GOT3 (cell line): ENCODE measurements at places on chromosomes 1 and 21.

- DNase-seq = no peak
These were observed 1206.0 kb upstream of the TMPRSS15 start for GRCh38 chr21:19609611-19610010.

GRCh38 chr1:152182944-152183361, 23.9 kb upstream of the RPTN start:
- no peak for DNase-seq

- DNase-seq = no peak
These were observed 5.3 kb downstream of the SYTL1 start for GRCh38 chr1:27346991-27347624.

DNA sequence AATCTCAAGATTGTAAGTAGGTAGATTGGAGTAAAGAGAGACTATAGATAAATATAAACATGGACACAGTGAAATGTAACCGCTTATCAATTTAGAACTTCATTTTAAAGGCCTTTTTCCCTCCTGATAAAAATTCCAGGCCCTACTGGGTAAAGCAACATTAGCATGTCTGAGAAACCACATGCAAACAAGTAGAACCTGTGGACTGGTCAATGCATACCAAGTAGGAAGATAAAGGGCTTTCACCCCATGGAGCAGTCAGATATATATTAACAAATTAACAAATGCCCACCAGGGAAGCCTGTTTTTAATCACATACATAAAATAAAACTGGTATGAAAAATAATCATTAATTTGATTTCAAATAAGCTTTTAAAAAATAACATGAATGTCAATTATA, 8.1 kb downstream of the DPH5 start:
- no peak for DNase-seq

DNA sequence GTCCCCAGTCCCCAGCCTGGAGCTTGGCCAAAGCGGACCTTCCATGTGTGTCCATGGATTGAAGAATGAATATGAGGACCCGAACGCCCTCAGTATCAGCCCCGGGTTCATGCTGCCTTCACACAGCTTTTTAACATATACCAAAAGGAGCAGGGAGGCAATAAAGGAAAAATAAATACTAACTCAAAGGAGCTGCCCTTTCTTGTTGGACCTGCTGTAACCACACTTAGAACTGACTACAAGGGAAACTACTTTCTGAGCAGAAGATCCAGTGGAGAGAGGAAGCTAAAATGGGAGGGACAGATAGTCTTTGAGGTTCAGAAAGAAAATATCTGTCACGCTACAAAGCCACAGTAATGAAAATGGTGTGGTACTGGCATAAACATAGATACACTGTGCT, 48.6 kb downstream of the CNN3 start:
- DNase-seq = no peak

DNA sequence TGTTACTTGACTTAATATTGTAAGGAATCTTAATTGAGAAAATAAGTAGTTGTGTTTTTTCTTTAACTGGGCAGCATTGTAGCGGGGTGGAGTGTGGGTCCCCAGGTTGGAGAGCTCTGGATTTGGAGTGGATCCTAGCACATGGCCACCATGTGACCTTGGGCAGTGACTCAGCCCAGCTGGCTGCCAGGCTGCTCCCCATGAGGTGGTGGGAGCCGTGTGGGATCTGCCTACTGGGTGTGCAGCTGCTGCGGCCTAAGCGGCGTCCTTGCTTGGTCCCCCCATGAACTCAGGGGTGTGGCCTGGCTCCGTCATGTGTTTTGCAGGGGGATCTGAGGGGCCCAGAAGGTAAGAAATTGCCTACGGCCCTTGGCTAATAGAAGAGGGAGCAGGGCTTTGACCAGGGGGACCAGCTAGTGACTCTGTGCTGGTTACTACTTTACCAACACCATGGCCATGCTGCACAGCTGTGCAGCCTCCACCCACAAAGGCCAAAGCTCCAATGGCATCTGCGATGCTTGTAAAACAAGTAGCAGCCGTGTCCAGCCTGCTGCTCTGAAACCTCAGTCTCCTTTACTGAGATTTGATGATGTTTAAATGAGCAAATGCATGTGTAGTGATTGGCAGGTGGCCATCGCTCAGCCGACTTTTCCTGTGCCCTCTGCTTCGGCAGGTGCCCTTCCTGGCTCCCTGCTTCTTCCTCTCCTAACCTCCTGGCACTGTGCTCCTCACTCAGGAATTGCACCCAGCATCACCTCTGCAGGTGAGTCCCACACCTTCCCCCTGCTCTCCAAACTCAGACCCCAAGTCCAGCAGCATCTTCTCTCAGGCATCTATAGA, 68.3 kb downstream of the ADARB1 start:
- DNase-seq = no peak

DNA sequence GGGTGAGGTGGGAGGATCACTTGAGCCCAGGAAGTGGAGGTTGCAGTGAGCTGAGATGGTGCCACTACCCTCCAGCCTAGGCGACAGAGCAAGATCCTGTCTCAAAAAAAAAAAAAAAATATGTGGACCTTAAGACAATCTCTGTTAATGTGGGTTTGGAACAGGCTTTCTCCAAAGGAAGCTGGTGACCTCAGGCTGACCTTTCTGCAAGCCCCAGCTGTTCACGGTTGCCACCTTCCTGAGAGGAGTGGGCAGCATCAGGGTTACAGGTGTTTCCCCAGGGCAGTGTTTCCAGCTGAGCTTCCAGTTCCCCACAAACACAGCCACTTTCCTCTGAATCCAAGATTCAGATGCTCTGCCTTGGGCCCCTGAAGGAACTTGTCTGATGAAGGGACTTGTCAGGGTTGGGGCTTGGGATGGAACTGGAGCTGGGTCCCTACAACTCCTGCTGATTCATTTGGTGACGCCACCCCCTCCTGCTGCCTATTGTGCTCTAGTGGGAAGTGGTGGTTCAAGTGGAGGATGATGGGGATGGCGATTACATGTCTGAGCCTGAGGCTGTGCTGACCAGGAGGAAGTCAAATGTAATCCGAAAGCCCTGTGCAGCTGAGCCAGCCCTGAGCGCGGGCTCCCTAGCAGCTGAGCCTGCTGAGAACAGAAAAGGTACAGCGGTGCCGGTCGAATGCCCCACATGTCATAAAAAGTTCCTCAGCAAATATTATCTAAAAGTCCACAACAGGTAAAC, 1.9 kb downstream of the ZBTB48 start:
- DNase-seq = no peak

- no peak for DNase-seq
These were observed 323.6 kb downstream of the MRPL39 start for GRCh38 chr21:25283720-25284119.

DNA sequence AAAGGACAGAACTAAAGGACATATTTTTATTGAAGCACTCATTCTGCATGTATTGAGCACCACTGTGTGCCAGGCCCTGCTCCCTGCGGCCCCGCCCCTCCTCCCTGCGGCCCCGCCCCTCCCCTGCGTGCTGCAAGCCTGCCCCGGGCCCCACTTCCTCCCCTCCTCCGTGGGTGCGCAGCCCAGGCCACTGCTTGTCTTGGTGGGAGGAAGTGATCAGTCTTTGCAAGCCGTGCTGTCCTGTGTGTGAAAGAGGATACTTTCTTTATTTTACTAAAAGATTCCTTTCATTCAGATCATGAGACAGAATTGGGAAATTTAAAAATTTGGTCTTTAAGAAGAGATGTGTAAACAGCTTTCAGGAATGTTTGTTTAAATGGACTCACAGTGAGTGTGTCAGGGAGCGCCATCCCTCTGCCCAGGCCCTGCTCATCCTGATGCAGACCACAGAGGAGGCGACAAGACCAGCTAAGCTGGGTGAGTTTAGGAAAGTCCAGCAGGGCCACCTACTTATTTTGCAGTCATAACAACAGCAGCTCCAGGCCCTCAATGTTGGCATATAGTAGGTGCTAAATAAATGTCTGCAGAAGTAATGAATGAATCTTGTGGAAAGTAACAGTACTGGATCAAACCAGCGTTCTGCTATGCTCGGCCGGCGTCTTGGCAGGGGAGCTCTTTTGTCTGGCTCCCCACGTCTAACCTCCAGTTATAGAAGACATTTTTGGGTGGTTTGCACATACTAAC, 88.3 kb upstream of the SELENON start:
- no peak for DNase-seq

- no peak for DNase-seq
These were observed 22.1 kb downstream of the TCEA3 start for GRCh38 chr1:23402286-23403037.

- DNase-seq = no peak
These were observed 293.9 kb downstream of the GRIK1 start for GRCh38 chr21:29645666-29646553.

DNA sequence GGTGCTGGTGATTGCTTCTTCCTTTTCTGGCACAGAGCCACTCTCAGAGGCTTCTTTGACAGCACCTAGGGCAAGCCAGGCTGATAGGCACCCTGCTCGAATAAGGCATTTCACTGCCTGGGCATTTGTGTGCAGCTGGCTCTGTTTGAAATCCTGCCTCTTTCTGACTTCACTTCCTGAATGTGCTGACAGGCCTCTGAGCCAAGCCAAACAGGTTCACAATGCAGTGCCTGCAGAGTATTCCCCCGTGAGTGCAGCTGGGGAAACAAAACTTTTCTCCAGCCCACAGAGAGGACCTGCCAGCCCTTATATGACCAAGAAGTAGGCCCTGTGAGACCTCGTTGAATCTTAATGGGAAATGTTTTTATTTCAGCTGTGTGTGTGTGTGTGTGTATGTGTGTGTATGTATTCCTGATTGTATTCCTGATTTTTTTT, 10.4 kb downstream of the JUN start:
- peak; percentile 23 for DNase-seq

DNA sequence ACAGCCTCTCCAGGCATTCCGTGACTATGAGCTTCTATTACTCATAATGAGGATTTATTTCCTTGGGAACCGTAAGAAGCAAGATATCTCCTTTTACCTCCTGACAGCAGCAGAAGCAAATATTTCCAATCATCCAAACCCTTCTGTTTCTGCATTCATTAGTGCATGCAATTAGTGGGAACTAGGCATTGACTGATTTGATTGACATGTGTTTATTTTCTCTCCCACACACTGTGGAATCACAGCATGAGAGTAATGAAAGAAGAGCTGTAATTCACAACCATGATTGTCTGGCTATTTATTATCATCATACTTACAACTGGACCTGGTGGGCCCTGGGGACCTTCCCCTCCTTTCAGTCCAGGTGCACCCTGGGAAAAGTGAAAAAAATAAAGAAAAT, 146.8 kb downstream of the COL11A1 start:
- no peak for DNase-seq

GRCh38 chr1:36961062-36961615, 73.2 kb downstream of the GRIK3 start:
- DNase-seq = no peak

- DNase-seq = no peak
These were observed 511 bp upstream of the INPP5B start for GRCh38 chr1:37947364-37947763.

- no peak for DNase-seq
These were observed 1.4 kb downstream of the TIE1 start for GRCh38 chr1:43302201-43302600.

- DNase-seq = no peak
These were observed 1.5 kb downstream of the KCNC4 start for GRCh38 chr1:110211496-110212168.

DNA sequence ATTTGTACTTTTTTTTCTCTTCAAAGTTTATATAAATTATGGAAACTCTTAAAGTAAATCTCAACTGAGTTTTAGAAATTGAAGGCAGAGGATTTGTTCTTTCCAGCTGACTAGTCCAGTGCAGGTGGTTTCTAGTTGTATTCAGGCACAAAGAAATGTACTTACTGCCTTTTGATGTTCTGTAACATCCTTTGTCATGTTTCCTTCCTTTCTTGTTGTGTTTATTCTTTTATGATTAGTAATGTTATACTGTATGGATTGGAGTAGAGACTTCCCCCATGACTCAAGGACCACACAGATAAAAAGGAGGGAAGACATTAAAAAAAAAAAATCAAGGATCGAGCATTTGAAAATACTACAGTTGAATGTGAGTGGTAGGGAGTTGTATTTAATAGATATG, 8.0 kb downstream of the HIPK1 start:
- DNase-seq = no peak

GRCh38 chr1:185045814-185046492, 595 bp downstream of the RNF2 start:
- DNase-seq = no peak

- DNase-seq = no peak
These were observed 32.1 kb downstream of the OVAAL start for GRCh38 chr1:180590889-180591288.

DNA sequence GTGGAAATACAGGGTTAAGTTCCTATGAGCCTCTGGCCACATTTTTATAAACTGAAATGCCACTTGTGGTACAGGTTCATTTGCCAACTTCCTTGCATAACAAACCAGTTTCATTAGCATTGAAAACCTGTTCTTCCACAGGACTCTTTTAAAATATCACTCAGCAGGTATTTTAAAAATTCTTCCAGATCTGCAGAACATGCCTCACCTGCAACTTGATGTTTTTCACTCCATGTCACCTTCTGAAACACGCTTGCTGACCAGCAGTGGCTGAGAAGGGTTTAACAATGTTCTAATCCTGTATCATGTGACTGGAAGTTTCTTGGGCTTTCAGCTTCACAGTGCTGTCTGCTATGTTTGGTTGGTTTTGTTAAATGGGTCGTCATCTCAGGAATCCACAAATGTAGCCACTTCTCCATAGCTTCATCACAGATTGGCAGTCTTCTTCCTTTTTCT, 17.6 kb upstream of the CBR3 start:
- no peak for DNase-seq

DNA sequence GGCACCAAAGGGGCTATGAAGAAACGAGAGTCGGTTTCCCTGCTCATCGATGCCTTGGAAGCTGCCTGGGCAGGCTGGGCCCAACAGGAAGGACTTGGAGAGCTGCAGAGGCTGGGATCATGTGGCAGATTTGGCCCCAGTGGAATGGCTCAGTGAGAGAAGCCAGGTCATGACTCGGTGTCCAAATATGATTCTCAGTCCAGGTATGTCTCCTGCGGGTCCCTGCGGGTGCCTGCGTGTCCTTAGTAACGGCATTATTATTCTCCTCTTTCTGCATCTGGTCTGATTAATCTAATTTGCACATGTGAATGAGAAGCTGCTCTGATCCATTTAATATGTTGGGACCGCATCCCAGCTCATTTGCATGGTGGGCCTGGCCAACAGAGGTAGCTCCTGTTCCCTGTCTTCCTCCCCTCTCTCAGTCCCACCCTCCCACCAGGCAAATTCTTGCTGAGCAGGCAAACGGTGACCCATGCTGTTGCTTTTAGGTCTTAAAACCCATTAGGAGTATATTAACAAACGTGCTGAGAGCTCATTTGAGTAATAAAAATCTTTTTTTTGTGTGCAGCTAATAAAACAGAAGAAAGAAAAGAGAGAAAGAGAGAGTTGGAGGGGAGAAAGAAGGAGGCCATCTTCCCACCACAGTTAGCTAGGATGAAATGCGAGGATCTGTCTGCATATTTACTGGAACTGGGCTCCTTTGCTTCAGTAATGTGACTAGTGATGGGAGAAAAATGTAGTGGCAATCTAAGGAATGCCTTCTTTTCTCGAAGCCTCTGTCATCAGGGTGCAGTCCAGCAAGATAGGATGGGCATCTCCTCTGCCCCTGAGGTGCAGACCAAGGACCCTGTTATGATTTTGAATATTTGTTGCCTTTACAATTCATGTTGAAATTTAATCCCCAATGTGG, 133.5 kb downstream of the HMGB4 start:
- no peak for DNase-seq
